ENCODE measurements at places on chromosomes 12 and 14. TPM values are rescaled to one million over a fixed set of nuclear protein-coding genes. Genes with fewer than 3 reads are reported as not detected.

FAIM2 gene
- 0.23 TPM for total RNA-seq

TMEM132D gene
- total RNA-seq = not detected

DNA sequence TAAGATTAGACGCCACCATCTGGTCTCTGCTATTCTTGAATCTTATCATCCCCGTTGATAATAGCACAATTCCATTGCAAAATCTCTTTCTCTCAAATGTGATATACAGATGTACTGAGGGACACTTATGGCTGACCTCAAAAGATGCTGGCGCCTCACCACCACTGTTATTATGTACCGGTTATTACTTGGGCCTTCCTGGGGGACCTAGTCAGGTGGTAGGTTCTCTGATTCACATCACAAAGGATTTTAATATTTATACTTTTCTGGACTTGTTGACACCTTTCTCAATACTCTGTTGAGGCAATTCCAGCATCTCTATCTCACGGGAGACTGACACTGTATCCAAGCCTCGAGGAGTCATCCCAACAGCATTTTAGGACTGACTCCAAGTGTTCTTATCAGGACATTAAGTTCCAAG lies 21.3 kb upstream of the FAM234B start:
- no peak overlapping the region for H3K27ac ChIP-seq
- H3K4me1 ChIP-seq = no peaks in the 10 kb centered on the region
- H3K36me3 ChIP-seq = no peaks in the 10 kb centered on the region
- DNase-seq = no peak
- H3K4me3 ChIP-seq = no peak overlapping the region

GRCh38 chr12:67441736-67442346 lies 172.7 kb downstream of the CAND1 start:
- no peaks in the 10 kb centered on the region for H3K36me3 ChIP-seq
- peak overlapping the region; percentile 83 for H3K27ac ChIP-seq
- H3K4me3 ChIP-seq = peak overlapping the region; percentile 20
- no peaks in the 10 kb centered on the region for H3K27me3 ChIP-seq
